Activated naive CD8-positive, alpha-beta T cell treated with anti-CD3 and anti-CD28 coated beads for 36 hours (primary cell): ENCODE measurements at places on chromosomes 5 and 9.

DNA sequence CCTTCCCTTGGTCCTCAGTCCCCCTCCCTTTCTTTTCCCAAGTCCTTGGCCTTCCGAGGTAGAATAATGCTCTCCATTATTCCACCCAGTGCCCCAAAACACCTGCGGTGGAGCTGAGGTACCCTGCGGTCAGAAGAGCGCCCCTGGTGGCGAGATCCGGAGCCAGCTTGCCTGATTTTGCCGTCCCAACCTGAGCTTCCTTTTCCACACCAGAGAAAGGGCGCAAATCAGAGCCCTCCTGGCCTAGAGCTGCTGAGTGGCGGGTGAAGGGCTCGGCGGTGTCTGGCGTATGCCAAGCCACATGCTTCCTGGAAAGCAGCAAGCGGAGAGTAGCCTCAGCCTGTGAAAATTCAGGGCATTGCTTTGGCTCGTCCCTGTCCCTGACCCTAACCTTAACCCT, 21.1 kb upstream of the CARTPT start:
- no peak for DNase-seq

GRCh38 chr5:105573575-105573974, 2011.0 kb upstream of the NUDT12 start:
- DNase-seq, result no peak

- no peak for DNase-seq
Measured at GRCh38 chr5:117943541-117943940, 1044.8 kb downstream of the DTWD2 start.

GRCh38 chr9:83081846-83082245, 18.9 kb upstream of the RASEF start:
- DNase-seq, result no peak

DNA sequence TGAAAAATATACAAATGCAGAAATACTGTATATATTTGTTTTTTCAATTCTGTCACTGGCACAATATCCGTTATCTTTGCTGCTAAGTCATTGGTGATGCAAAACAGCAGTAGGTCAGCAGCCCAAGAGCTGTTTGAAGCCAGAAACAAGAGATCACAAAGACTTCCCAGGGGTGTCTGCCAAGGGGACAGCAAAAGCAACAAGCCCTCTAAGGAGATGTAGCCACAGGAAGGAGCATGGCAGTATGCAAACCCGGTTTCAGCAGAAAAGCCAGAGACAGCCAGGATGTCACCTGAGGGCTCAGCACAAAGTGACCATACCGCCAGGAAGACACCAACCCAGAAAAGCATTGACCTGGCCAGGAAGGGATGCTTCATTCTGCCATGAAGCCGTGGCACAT, 241.5 kb downstream of the ARRDC3 start:
- DNase-seq, result no peak

DNA sequence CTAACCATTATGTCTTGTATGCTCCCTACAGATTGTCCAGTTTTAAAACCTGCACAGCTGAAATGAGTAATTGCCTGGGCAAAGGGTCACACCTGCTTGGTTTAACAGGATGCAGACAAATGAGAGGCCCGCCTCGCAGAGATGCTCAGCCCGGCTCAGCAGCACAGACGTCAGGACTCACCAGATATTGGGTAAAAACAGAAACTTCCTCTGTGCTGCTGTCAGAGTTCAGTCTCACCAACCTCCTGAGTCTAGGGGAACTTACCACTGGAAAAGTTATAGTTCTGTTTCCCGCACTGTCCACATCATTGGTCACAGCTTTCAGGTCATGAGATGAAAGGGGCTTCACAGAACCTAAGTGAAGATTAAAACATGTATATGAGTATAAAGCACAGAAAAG, 152.5 kb downstream of the ESM1 start:
- no peak for DNase-seq

DNA sequence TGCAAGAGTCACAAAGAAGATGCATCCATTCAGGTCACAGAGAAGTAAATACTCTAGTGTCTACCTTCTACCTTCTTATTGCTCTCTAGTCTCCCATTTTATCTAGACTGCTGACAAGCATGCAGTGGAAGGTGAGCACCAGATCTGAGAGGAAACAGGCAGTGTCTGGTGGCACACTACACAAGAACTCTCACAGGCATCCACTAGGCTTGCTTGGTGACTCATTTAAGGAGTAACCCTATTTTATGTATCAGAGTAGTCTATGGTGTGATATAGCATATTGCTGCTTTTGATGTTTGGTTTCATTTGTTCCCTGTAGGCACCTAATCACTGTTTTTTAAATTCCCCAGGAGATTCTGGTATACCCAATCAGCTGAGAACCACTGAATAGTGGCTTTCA, 1.6 kb upstream of the THBS4 start:
- peak; percentile 24 for DNase-seq

- DNase-seq, result no peak
Measured at GRCh38 chr9:134929193-134930158, 11.8 kb upstream of the FCN1 start.

GRCh38 chr5:61866930-61867329, 439.1 kb upstream of the KIF2A start:
- DNase-seq, result no peak

DNA sequence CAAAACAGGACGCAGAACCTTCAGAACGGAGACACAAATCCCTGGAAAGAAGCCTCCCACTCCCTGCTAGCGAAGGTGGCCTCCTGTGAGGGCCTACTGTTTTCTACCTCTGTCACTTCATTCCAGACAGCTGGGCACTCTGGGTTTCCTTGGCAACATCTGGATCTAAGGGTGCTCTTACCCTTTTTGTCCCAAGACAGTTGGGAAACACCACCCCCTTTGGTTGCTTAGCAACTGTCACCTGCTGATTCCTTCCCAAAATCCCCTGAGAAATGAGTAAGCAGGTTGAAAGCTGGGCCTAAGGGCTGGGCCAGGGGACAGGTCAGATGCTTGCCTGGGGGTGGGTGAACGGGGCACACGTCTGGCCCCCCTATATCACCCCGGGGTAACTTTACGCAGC, 29.4 kb downstream of the NANS start:
- DNase-seq, result no peak

GRCh38 chr5:36657563-36657995, 51.2 kb downstream of the SLC1A3 start:
- no peak for DNase-seq

DNA sequence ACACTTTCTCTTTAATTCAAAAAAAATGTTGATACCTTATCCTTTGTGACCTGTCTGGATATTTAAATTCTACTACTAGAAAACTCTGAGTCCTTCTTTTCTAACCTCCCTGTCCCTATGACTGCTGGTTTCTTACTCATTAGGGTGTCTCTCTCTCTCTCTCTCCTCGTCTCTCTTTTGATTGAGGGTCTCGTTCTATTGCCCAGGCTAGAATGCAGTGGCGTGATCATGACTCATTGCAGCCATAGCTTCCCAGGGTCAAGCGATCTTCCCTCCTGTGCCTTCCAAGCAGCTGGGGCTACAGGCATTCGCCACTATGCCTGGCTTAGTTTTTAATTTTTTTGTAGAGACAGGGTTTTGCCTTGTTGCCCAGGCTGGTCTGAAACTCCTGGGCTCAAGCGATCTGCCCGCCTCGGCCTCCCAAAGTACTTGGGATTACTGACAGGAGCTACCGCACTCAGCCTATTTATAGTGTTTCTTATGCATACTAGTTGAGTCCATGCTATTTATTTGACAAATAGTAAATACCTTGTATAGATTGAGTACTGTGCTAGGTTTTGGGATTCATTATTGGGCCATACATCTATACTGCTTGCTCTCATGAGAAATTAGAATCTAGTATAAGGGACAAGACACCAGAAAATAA, 61.9 kb downstream of the NSD1 start:
- no peak for DNase-seq

GRCh38 chr5:93421987-93422401, 159.0 kb downstream of the NR2F1-AS1 start:
- no peak for DNase-seq

DNA sequence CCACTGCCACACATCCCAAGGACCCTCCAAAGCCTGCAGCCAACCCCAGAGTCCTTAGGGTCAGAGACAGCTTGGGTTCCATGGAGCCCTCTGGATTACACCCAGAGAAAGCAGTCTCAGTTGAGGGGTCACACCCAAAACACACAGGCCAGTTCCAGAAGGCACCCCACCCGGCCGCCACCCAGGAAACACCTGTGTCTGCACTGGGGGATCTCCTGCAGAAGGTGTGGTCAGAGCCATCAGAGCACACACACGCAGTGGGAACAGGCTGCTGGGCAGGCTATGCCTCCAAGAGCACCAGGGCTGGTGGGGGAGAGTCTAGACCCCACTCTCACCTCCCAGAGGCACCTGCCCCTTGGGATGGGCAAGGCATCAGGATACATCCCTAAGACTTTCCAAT, 27.3 kb downstream of the NIPAL4 start:
- no peak for DNase-seq

DNA sequence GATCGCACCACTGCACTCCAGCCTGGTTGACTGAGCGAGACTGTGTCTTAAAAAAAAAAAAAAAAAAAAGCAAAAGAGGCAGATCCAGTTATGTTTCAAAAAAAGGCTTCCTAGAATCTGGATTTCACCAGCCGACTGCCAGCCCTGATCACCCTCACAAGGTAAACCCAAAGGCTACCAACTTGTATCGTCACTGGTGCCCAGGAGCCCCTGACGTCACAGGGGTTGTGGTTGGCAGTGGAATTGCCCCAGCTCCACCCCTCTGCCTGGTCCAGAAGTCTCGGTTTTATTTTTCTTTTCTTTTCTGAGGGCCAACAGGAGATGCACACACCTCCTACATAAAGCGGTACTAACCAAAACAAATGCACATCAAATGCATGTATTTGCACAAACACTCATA, 6.0 kb upstream of the LMX1B start:
- no peak for DNase-seq

GRCh38 chr9:89696780-89697179, 92.0 kb downstream of the GADD45G start:
- DNase-seq, result no peak

- DNase-seq, result no peak
Measured at GRCh38 chr5:157867751-157868387, 8.9 kb upstream of the CLINT1 start.

- no peak for DNase-seq
Measured at GRCh38 chr9:134942788-134943184, 25.1 kb upstream of the FCN1 start.

DNA sequence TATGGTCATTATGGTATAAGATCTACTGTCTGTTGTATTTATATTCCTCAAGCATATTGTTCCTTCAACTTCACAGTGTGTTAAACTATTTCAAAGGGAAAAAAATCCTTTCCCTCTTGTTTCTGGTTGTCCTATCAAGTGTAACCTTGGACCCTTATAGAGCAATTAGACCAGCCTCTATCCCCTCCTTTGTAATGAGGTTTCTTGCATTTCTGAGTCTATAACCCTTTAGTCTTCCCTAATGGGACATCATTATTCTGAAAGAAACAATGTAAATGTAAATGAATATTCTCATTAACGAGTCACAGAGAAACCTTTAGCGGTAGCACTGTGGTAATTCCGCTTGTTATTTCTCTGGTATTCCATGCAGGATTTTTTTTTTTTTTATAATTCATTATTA, 197.3 kb downstream of the CNTLN start:
- DNase-seq, result no peak

DNA sequence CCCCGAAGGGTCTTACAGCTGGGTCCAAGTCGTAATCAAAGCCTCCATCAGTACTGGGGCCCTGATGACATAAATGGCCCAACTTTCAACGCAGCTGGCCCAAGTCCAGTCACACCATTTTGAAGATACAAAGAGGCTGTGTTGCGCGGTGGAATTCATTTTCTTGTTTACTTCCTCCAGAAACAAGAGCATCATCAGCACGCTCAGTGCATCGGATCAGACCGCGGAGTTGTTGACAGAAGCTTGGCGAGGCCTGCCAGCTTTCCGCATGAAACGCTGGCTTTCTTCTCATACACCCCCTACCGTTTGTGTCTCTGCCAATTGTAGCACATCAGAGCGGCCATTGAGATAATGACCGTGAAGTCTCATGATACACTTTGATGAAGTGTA, 101.7 kb upstream of the SPATA31D4 start:
- DNase-seq, result no peak

- DNase-seq, result no peak
Measured at GRCh38 chr9:137308057-137308619, 6.1 kb upstream of the NRARP start.

DNA sequence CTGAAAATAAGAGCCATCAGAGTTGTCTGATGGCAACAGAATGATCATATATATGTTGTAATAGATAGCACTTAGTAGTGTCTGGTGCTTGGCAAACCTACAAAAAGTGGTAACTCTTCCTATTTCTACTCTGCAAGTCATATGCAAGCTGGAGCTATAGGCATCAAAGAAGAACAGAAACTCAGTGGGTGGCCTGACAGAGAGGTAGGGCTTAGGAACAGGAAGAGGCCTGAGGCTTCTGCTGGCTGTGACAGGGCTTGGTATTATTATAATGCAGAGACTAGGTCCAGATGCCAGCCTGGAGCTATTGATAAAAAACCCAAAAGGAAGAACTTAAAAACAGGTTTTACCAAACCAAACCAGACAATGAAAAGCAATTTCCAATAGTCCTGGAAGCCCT, 4.4 kb upstream of the DIAPH1 start:
- DNase-seq, result no peak

- DNase-seq, result no peak
Measured at GRCh38 chr5:73957397-73958001, 331.5 kb downstream of the ARHGEF28 start.

- no peak for DNase-seq
Measured at GRCh38 chr5:36281626-36282025, 20.1 kb downstream of the RANBP3L start.
